Stimulated activated CD4-positive, alpha-beta T cell treated with anti-CD3 and anti-CD28 coated beads, Interleukin-12 subunit alpha, Interleukin-12 subunit beta, amount 100 ng/mL, for 48 hours (primary cell): ENCODE measurements at places on chromosomes 3 and 15.

DNA sequence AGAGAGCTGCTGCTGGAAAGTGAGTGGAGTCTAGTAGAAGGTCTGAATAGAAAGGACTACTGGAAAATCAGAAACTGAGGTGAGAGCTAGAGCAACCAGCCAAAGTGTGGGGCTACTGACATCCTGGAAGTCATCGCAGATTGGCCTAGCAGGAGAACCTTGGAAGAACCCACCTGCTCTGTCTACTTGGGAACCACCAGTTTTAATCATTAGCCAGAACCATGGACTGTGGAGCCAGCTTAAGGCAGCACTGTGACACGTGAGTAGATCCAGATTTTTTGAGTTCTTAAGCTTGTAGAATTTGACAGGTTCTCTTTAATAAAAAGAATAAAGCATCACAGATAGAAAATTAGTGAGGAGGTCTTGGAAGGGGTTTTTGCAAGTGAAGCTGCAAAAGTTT lies 179.1 kb upstream of the PEX5L start:
- DNase-seq, result no peak

DNA sequence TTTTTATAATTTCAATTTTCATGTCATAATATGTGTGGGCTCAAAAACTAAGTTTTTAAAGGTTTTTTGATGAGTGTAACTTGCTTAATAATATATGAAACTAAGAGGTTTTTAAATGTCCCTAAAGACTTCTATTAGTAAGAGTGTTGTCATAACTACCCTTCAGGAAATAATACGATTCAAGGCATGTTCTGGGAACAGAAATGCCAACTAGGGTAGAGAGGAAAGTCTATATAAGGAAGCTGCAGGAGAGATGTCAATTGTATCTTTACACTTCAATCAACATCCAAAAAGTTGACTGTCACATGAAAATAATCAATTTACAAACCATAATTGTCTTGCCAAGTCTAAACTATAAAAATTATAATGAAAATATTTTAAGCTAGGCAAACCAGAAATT lies 76.3 kb downstream of the SMARCC1 start:
- no peak for DNase-seq

DNA sequence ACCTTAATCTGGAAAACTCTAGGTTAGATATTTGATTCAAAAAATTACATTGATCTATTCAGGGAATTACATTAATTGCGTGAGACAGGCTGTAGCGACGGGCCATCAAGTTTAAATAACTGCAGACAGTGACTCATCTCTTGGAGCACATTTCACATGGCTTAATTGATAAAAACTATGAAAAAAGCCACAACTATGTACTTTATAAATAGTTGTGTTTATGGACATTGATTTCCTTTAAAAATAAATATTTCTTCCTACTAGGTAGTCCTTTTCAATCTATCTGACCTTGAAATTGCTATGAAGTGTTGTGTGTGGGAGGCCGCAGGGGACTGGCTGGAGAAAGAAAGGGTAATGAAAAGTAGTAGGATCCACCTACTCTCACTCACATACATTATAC lies 157.8 kb downstream of the IL1RAP start:
- DNase-seq, result no peak

GRCh38 chr3:176789281-176789705 lies 408.0 kb downstream of the TBL1XR1 start:
- DNase-seq, result no peak

- no peak for DNase-seq
These were observed 80.8 kb upstream of the SKOR1 start for GRCh38 chr15:67744331-67745072.

GRCh38 chr3:46462511-46462910 lies 2.2 kb downstream of the LTF start:
- no peak for DNase-seq

- no peak for DNase-seq
These were observed 23.9 kb downstream of the EIF1B start for GRCh38 chr3:40333416-40333815.

- no peak for DNase-seq
These were observed 990.9 kb downstream of the PLOD2 start for GRCh38 chr3:145170121-145170520.

DNA sequence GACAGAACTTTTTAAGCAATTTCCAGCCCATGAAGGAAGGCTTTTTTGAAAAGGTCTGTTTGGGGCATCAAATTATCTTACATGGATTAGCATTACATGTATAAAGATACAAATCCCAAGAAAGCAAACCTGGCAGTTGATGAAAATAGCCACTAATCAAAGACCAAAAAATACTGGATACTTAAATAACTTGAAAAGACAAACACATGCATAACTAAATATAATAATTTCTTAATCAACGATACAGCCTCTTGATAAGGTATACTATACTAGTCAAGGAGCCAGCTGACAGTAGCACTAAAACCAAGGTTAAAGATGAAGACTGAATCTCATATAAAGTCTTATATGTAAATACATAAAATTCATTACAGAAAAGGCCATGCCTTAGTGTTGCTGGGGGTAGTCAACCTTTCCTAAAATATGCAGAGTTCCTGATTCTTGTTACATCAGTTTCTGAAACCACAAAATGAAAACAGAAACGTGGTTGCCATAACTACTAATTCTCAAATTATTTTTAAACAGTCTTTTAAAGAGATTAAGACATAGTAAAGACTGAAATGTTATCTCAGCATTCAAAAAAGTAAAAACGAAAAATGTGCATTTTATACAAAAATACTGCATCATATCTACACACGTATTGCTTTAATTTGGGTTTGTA lies 2.0 kb downstream of the ANKRD28 start:
- DNase-seq, result no peak
